ENCODE measurements at places on chromosomes 12 and 14.

- no peak for DNase-seq
These were observed 5.6 kb upstream of the MYL6B start for GRCh38 chr12:56146492-56147460.

- DNase-seq, result no peak
These were observed 1.4 kb downstream of the TMTC1 start for GRCh38 chr12:29782285-29782870.

- no peak for DNase-seq
These were observed 342.7 kb downstream of the CACNA1C start for GRCh38 chr12:2395354-2395977.

DNA sequence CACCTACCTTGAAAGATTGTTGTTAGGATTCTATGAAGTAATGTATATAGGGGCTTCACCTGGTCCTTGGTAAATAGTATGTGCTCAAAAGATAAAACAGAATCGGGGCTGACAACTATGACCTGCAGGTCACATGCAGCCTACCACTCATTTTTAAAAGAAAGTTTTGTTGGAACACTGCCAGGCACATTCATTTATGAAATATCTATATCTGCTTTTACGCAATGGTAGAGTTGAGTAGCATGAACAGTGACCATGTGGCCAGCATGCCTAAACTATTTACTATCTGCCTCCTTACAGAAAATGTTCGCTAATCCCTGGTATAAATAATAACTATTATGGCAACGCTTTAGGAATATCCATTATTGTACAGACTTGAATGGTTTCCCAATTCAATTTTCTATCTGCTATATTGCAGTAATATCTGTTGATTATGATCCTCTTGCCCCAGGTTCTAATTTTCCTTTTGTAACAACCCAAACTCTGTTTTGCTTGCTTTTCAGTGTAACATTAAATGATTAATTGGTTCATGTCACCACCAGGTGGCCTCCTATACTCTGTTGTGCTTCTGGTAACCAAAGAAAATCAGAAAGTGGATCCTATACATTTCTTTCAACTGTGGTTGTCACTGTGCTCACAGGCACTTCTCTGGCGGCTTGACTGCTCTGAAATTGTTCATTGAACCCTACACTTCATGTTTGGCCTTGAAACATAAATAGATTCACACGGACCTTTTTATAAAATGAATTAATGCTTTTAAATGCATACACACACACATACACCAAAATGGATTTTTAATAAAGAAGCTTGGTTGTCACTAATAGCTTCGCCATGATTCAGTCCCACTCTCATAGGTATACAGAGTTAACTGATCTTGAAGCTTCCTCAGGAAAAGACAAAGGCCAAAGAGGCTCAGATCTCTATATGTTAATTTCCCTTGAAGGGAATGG is 227.7 kb upstream of the NPAS3 start:
- no peak for DNase-seq

GRCh38 chr12:95418142-95418541 is 55.8 kb upstream of the METAP2 start:
- no peak for DNase-seq

DNA sequence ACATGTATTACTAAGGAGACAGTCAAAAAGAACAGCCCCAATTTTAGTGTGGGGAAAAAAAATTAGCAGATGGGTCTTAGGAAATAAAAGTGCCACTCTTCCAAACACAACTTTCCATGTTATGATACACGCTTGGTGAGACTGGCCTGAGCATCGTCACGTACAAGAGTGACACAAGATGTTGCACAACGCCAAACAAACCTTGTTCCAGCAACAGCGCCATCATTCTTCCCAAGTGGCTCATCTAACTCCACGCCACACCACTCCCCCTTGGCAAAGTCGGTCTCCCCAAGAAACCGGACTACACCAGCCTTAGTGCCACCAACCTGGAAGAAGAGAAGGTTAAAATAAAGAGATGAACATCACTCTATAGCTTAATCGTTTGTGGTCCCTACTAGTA is 58.7 kb downstream of the CLIP1 start:
- no peak for DNase-seq

DNA sequence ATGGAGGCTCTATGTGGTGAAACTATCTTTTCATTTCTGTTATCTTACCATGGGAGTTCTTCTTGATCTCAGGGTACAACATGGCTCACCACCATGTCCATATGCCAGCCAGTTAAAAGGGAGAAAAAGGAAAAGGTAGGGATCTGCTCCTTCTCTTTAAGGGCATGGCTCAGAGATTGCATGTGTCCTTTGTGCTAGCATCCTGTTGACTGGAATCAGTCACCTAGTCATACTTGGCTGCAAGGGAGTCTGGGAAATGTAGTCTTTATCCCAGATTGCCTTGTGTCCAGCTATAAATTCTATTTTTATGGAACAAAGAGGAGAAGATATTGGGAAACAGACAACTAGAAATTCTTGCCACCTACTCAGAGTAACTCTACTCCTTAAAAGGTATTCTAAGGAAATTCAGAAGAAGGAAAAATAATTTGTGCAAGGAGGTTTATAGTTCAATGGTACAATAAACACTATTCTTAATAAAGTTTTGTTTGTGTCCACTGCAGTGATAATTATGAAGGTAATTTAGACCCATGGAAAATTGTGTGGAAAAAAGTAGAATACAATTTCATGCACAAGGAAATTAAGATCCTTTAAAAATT is 86.4 kb upstream of the RPH3A start:
- no peak for DNase-seq

DNA sequence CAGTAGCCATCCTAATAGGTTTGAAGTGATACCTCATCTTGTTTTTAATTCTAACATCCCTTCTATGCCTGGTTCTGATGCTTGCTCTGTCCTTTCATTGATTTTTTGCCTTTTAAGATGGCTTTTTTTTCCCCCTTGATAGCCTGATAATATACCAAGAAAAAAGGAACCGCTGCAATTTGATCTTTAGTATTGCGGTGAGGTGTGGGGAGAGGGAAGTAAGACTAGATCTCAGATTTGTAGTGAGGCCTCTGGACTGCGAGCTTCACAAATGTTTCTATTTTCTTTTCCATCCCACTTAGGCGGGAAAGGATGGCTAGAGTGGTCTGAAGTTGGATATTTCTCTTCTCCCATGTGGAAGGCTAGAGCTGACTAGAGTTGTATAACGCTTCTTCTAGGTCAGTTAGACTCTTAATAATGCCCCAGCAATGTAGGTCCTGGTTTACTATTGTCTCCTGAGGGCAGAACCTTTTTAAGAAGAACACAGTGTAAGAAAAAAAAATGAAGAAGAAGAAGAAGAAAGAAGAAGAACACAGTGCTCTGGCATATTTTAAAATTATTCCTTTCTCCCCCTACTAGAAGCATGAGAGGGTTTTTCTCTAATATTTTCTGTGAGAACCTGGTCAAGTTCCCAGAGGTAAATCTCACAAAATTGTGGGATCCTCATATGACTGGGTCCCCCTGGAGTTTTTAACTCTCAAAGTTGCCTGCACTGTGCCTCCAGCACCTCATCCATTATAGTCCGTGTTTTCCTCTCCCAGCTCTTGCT is 11.9 kb upstream of the KLRB1 start:
- DNase-seq, result no peak

DNA sequence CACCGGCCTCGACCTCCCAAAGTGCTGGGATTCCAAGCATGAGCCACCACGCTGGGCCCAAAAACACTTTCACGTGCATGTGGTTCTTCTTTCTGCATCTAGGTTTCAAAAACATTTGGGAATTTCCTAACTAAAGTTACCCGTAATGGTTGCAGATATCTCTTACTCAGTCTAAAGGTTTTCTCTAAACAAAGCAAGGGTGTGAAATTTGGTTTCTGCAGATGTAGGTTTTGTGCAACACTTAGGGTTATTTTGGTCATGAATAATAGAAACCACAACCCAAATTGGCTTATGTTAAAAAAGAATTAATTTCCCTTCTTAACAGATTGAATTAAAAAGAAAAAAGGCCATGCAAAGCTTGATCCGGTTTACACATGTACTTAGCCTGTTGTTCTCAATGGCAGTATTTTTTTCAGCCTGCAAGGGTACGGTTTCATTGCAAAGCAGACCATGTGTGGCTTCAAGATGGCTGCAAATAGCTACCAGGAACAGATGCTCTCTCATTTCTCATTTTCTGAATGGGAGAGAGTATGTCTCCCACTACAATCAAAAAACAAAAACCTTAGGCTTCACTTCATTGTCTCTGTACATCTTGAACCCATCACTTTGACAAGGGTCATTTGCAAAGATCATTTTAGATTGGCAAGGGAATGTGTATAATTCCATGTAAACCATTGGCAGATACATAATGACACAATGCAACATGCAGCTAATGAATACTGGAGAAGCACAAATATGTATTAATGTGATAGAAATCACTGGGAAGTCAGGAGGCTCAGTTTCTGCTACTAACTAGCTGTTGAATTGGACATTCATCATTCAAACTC is 491.2 kb upstream of the FLRT2 start:
- no peak for DNase-seq

GRCh38 chr12:106068296-106068695 is 70.5 kb downstream of the NUAK1 start:
- no peak for DNase-seq

DNA sequence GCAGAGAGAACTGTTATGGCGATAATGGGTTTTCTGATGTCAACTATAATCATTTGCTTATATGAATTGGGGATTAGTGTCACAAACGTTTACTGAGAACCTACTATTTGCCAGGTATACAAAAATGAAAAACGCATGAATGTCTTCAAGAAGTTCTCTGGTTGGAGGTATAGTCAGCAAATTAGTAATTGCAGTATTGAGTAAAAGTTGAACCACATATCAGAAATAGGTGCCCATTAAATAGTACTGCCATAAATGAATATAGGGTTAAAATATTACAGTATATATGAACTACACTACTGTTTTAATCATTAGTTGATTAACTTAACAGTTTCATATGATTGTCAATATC is 60.0 kb downstream of the PTPRB start:
- DNase-seq, result no peak

- no peak for DNase-seq
These were observed 22.2 kb downstream of the TMEM30B start for GRCh38 chr14:61258985-61259384.

GRCh38 chr14:72169521-72169920 is 237.3 kb downstream of the RGS6 start:
- DNase-seq, result no peak

GRCh38 chr12:131860472-131861260 is 32.5 kb downstream of the MMP17 start:
- no peak for DNase-seq

GRCh38 chr12:72610854-72611358 is 338.7 kb downstream of the TRHDE start:
- no peak for DNase-seq

Measured in central memory CD8-positive, alpha-beta T cell (primary cell).